ENCODE measurements at places on chromosomes 11 and 22.
A peak's percentile ranks its signal among the peaks of the same experiment; 100 is the strongest.

GRCh38 chr11:75323609-75324008, 27.9 kb downstream of the ARRB1 start:
- no peak for DNase-seq

DNA sequence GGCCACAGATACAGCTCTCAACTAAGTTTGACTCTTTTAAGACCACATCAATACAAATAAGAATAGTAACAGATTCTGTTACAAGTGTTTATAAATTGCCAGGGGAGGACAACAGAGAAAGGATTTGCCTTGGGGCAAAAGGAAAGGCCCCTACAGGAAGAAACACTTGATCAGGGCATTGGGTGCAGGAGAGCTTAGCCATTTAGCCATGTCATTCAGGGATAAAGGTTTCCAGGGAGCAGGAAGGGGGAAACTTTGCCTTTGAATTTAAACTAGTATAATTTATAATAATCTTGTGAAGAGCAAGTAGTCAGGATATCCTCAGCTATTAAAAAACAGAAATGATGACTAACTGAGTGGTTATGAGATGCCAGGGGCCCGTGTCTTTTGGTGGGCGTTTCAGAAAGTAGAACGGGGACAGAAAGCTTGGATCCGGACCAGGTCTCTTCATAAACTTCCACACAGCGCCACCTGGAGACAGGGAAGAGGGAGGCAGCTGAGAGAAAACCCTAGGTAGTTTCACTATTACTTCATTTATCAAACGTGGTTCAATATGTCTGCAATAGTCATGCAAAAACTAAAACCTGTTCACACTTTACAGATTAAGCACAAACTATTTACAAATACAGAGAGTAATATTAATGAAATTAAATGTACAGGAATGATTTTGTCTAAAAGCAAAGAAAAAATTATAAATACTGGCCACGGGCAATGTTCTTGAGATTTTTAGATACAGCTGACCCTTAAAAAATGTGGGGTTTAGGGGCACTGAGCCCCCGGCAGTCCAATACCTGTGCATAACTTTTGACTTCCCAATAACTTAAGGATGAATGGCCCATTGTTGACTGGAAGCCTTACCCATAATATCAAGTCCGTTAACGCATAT, 11.0 kb upstream of the SLC5A4 start:
- DNase-seq, result peak; percentile 64

DNA sequence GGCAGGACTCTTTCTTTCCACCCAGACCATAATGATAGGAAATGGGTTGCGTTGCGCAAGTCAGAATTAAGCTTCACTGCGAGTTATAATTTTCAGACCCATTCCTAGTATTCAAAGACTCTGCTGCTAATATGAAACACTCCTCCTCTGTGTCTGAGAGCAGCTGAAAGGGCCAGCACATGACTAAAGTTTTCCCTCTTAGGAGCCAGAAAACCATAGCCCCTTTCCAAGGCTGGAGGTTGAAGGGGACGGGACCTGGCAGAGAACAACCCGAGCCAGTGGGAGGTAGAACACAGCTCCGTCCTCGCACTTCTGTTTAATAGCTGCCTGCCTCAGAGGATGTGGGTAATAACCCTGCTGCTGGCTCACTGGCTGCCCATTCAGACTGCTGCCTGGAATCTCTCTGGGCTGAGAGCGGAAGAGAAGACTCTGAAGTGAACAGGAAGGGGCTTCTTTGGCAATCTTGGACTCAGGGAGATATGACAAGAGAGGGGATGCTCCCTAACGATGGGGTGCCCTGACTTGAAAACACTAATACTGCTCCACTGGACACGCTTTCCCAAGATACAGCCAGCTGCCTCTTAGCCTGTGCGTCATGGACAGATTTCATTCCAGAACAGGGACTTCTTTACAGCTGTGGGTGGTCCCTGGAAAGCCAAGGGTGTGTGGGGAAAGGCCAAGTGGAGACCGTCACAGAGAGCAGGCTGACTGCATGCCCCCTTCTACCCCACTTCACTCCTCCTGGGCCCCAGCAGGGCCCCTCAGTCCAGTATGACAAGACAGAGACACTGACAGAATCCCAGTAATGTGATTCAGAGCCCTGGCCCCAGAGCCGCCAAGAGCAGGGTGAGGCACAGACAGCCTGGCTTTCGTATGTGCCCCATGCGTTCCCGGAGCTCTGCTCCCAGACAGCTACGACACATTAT, 156.9 kb downstream of the FEZ1 start:
- DNase-seq, result no peak

DNA sequence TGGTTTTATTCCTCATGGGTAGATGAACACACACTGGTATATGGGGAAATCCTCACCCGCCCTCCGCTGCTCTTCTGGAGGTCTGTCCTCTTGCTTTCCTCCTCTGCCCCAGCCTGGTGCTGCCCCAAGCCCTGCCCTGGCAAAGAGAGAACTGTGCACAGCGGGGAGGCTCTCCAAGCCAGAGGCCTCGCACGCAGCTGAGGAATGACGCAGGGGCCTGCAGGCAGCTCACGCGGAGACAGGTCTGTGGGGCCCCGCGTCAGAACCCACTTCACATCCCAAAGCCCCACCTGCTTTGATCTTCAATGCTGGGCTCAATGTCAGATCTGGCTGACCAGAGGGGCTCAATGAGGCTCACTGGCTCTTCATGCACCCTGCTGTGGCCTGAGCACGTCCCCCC, 10.0 kb downstream of the GATD1 start:
- no peak for DNase-seq

DNA sequence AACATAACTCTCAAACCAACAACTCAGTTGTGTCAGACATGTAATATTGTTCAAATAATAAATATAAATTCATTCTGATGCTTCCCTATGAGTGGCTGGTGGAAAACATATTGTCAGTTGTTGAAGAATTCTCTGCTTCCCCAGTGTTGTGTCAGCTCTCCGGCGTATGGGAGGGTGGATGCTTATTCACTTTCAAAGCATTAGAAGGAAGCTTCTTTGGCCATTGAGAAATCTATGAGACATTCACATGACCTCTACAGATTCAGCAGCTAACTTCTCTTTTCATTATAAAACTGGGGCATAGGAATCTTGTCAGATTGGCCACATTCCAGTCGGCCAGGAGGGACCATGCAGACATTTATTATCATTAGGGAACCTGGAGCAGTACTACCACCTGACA, 2.9 kb downstream of the OR51V1 start:
- DNase-seq, result no peak

GRCh38 chr11:72228229-72228843, 3.8 kb downstream of the INPPL1 start:
- DNase-seq, result no peak

DNA sequence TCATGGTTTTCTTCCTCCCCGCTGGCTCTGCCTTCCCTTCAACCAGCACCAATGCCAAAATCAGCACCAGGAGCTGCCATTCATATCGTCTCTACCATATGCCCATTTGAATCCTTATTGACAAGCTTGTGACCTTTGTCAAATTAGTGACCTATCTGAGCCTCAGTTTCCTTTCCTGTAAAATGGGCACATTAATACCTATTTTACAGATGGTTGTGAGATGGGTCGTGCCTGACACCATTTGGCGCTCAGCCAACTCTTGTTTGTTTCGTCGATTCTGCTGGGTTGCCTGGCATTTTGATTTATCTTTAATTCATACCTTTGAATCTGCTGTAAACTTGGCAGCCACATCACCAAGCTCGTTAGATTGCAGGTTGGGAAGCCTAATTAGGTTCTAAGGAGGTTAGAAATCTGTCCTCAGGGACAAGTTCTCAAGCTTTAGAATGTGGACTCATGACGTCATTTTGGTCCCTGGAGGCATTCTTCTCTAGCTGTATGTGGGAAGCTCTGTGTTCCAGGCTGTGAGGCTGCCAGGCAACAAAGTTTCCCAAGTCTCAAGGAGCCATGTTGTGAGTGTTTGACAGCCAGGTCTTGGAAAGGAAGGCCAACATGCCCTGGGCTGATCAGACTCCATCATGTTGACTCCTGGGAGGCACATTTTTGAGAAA, 61.0 kb downstream of the RPS6KA4 start:
- DNase-seq, result no peak

GRCh38 chr11:130144141-130144540, 15.4 kb upstream of the ST14 start:
- DNase-seq, result no peak

Data from stimulated activated CD4-positive, alpha-beta T cell treated with anti-CD3 and anti-CD28 coated beads, Interleukin-1b, Interleukin-23, amount 100 ng/mL, for 24 hours (primary cell).